Stimulated activated CD4-positive, alpha-beta T cell treated with anti-CD3 and anti-CD28 coated beads, TNF-alpha, amount 100 ng/mL, for 48 hours (primary cell): ENCODE measurements at places on chromosomes 3 and 15.

- no peak for DNase-seq
These were observed 69.7 kb downstream of the LRRK1 start for GRCh38 chr15:100988857-100989256.

DNA sequence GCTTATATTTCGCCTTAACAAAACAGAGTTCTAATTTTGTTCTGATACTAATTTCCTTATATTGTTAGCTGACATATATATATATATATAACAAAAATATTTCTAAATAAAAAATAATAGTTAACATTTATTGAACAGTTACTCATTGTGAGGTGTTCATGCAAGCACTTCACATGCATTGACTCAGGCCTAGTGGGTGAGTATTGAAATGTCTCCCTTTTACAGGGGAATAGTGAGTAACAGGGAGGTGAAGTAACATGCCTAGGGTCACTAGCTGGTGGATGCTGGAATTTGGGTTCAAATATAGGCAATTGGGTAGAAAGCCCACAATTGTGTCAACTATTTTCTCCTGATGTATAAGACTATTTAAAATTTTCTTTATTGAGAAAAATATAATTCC lies 102.6 kb upstream of the ZPLD1 start:
- no peak for DNase-seq

DNA sequence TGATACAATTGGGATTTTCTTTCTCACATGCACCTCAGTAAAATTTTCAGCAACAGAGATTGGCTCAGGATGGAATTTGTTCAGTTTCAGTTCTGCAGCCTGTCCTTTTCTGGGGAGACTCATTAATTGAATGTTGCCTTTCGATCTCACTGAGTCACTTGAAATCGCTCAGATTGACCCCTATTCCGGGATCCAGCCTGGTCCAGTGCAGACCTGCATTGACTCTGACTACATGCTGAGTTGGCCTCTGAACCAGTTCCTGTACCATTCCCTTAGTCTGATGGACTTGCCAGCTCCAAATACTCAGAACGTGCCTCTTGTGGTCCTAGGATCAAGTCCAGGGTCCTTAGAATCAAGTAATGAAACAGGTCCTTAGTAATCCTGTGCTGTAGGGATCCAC lies 9.4 kb downstream of the IGF1R start:
- no peak for DNase-seq

DNA sequence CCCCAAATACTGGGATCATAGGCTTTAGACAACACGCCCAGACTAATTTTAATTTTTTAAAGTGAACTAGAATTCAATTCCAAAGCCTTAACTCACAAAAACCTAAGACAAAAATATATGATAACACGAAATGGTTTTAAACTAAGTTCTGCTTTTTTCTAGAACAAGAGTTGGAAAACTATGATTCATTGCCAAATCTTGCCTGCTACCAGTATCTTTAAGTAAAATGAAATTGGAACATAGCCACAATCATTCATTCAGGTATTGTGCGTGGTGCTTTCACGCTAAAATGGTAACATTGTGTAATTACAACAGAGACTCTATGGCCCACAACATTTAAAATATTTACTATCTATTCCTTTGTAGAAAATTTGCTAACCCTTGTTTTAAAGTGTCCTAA lies 488.0 kb upstream of the ZNF385D start:
- no peak for DNase-seq

GRCh38 chr3:104044002-104044401 lies 1322.7 kb upstream of the ALCAM start:
- no peak for DNase-seq

- no peak for DNase-seq
These were observed 54.2 kb downstream of the GRIP2 start for GRCh38 chr3:14485981-14486380.

DNA sequence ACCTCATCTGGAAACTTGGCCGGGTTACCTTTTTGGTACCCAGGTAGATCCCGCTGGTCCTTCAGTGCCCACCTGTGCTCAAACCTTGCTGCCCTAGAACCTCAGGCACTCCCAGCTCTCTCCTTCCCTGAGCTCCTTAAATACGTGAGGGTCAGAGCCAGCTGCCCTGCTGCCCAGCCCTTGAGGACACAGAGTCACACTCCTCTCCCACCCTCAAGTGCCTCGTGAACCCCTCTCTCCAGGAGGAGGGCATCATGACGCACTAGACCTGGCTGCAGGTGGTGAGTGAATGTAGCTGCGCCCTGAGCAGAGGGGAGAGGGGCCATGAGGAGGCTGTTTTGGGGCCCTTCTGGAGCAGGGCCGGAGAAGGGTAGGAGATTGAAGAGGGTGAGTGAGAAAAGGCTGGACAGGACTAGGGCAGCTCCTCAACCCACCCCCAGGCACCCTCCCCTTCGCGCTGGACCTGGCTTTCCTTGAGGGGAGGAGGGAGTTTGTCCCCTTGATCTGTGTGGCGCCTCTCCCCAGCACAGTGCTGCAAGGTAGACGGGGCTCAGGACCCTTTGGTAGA lies 941 bp downstream of the SLC12A8 start:
- no peak for DNase-seq

DNA sequence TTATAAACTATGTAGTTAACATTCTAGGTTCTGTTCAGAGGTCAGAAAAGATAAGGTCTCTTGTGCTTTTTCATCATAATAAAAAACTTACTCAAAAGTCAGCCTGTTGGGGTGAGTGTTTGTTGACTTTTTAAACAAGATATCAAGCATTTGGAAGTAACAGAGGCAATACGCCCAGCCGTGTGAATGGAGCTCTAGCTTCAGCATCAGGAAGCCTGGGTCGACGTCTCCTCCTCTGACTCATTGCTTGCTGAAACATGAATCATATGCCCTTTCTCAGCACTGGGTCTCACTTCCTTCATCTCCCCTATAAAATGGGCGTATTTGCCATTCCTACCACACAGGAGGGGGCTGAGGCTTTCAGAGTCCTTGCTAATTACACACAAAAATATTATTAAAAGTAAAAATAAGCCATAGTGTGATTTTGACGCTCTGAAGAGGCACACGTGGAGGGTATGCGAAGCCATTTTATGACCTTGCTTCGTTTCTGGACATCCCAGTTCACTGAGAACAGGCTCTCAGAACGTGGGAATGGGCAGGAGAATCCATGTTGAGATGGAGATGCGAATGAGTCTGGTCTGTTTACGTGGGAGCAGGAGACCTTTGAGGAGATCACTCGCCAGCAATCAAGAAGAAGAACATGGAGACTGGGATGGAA lies 220.8 kb upstream of the TPRG1 start:
- no peak for DNase-seq

GRCh38 chr3:126548556-126549466 lies 9.9 kb downstream of the C3orf22 start:
- DNase-seq = no peak

- DNase-seq = peak; percentile 18
These were observed 44.8 kb upstream of the RNU6-1 start for GRCh38 chr15:67884514-67885174.

DNA sequence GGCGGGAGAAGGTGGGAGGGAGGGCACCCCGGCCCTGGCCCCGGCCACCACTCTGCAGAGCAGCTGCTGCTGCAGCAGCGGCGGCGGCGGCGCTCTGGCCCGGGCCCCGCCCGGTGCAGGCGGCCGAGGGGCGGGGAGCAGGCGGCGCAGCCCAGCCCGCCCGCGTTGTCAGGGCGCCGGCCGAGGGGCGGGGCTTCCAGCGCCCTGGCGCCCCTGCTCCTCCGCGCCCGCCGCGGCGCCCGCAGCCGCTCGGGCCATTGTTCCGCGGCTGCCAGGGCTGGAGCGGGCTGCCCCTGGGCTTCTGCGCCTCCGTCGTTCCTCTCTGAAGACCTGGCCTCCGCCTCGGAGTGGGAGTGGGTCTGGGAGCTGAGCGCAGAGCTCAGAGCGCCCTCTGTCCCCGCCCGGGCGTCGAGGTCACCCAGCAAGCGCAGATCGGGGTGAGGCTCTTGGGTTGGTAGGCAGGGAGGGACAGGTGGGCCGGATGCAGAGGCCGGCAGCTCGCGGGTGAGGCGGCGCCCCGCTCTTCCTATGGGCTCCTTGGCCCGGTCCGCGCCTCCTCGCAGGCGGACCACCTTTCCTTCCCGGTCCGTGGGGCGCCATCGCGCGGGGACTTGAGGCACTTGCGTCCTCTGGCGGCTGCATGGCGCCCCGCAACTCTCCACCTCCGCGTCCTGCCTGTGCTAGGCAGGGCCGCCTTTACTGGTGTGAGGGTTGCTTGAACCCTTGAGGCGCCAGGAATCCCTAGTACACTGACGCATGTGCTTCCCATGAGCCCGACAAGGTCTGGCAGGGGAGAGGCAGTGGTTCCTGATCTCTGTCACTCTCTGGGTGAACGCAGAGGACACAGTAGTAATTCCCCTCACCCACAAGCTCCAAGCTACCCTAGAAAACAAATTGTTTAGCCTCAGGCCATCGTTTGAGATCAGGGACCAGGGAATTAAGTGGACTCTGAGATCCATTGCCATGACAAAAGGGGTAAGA lies at the start of gene LPCAT4:
LPCAT4 (minus strand) TSS at position 96 of the 981 bp plus-strand sequence. CDS start 96 bp downstream, outside the sequence.
- DNase-seq = peak; percentile 79

DNA sequence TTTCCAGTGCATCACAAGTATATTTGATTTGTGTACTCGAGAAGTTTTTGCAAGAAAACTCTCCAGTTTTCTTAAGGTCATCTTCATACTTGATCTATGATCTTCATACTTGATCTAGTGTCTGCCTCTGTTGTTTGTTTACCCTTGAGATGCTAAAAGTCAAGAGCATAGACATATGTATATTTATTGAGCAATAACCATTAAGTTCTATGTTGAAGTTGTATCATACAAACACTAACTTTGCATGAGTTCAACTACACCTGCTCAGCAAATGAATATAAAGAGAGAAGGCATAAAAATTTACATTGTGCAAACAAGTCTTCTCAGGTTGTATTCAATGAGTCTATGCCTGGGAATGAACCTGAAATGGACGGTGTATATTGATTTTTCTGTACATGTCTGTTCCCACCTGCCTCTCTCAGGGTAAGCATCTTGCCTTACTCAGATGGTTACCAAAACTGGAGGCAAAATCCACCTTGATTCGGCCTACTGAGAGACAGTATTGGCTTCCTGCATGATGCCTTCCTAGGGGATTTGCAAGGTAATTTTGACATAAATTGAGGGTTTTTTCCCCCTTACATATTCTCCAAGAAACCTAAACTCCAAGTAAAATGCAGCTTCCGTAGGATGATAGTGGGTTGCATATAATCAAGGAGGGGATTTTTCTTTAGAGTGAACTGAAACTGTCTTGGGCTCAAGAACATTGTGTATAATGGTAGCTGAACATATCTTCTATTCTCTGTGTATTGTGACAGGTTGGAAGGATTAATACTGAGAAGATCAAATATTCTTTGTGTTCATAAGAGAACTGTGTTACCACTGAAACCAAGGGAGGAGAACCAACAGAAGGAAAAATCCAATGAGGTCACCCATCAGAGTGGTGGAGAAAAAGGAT lies 110.4 kb downstream of the FILIP1L start:
- no peak for DNase-seq

DNA sequence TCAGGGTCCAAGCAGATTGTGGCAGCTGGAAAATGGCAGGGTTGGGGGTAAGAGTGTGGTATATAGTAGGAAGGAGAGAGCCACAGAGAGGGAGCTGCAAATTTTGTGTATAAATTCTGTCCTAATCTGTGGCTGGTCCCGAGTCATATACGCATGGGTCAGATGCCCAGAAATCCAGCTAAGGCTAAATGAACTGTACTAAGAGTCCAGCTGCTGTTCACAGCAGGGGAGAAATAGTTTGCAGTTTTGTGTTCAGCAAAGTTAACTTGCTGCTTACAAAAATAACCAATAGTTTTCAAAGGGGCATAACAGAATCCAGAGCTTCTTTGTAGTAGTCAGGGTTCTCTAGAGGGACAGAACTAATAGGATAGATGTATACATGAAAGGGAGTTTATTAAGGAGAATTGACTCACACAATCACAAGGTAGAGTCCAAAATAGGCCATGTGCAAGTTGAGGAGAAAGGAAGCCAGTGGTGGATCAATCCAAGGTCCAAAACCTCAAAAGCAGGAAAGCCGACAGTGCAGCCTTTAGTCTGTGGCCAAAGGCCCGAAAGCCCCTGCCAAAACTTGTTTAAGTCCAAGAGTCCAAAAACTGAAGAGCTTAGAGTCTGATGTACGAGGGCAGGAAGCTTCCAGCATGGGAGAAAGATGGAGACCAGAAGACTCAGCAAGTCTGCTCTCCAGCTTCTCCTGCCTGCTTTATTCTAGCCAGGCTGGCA lies 146.1 kb upstream of the KBTBD8 start:
- no peak for DNase-seq

DNA sequence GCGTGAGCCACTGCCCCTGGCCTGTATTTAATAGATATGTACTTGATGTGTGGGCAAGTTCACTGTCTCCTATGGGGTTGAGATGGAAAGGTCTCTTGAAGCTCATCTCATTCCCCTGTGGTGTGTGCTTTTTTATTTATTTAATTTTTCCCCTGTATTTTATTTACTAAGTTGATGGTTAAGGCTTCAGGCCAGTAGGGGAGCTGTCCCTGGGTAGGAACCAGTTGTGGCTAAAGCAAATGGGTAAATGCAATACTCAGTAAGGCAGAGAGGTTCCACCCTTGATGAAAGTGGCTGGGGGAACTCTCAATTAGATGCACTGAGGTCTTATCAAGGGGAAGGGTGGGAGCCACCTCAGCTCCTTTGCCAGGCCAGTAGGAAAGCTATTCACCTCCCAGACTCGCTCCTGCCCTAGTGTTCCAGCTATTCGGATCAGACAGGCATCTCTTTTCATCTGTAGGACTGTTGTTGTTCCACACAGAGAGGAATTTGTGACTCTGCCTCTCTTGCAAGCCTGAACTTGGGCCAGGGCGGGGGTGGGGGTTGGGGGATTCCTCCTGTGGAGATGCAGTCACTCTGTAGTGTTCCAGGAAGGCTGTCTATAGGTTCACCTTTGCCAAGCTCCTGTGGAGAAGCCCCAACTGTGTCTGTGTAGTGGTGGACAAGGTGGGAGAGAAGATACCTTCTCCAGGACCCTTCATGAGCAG lies 26.1 kb downstream of the PCCB start:
- DNase-seq = no peak

DNA sequence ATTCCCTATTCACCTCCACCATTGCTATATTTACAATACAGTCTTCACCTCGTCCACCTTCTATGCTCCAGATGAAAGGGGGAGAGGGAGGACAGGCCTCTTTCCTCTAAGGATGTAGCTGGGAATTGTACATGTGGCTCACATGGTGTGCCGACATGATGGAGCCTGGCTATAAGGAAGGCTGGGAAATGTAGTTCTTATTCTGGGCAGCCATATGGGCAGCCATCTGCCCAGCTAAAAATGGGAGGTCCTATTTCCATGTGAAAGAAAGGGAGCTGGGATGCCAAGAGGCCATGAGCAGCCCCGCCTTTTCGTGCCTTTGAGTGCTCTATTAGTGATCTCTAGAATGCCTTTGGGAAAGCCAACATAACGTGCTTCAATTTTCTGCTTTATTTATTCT lies 27.1 kb upstream of the MGLL start:
- no peak for DNase-seq

- no peak for DNase-seq
These were observed 196.7 kb upstream of the WNT5A start for GRCh38 chr3:55683666-55684270.
